Panc1 (cell line): ENCODE measurements at places on chromosomes 3 and 15.

DNA sequence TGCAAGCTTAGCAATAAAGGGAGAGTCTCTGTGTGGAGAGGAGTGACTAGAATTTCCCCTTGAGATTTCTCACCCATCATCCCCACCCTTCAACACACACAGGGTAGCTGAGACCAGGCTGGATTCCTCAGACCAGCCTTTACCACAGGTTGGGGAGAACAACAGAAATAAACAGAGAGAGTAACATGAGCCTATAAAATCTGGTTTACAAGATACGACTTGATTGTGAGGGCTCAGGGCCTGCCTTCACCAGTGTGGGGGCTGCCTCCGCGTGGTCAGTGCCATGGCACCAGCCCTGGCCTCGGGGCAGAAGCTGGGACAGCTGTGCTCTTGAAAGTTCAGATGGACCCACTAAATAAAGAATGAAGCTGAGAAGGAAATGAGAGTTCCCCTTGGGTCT lies 14.6 kb upstream of the MAGEF1 start:
- no peaks in the 10 kb centered on the region for H3K36me3 ChIP-seq
- DNase-seq: no peak
- no peak overlapping the region for H3K27ac ChIP-seq
- no peaks in the 10 kb centered on the region; the same call in 1 of the 2 replicates for H3K27me3 ChIP-seq
- H3K4me3 ChIP-seq: no peak overlapping the region

- no peak overlapping the region for H3K27ac ChIP-seq
- H3K27me3 ChIP-seq: no peaks in the 10 kb centered on the region
- H3K4me1 ChIP-seq: no peaks in the 10 kb centered on the region
- H3K36me3 ChIP-seq: no peaks in the 10 kb centered on the region; the same call in 1 of the 2 replicates
- no peak overlapping the region for H3K4me3 ChIP-seq
- DNase-seq: no peak
Observed at GRCh38 chr3:44468572-44469520, 8.6 kb downstream of the ZNF445 start.

DNA sequence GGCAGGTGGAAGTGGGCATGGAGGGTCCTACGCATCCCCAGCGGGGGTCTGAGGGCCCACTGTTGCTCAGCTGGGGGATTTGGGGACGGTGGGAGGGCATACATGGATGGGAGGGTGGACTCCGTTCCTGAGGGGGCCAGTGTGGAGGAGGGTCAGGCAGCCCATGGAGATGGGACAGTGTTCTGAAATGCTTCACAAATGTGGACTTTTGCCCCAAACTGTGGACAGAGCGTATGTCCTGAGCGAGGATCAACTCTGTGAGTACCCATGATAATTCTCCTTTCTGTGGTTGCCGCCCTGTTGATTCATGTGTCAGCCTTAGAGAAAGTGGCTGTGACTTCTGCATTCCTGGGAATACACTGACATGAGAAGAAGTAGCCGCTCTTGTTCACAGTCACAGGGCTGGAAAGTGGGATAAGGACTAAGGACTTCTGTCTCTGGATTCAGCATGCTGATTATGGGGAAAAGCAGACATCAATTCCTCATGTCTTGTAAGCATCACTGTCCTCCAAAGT lies 33.4 kb downstream of the SMAD3 start:
- peaks cover 100% of the 10 kb centered on the region for H3K4me1 ChIP-seq
- peak overlapping the region; percentile 100 for H3K27ac ChIP-seq
- H3K4me3 ChIP-seq: no peak overlapping the region
- no peak for DNase-seq
- peaks cover 14% of the 10 kb centered on the region; the same call in 1 of the 2 replicates for H3K36me3 ChIP-seq

DNA sequence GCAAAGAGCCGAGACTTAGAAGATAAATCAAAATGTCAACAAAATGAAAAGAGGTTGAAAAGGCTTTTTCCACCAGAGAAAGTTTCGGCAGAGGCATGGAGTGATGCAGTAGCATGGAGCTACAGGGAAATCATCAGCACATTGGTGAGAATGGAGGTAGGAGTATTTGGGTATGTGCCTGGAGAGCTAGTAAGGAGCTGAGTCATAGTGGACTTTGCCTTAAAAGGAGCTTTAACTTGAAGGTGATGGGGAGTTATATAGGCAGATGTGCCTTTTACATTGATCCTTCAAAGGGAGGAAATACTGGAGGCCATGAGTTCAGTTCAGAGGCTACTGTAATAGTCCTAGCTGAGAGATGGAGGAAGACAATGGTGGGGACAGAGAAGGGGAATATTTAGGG lies 44.3 kb downstream of the IL5RA start:
- H3K4me3 ChIP-seq: no peak overlapping the region
- no peaks in the 10 kb centered on the region for H3K27me3 ChIP-seq
- no peaks in the 10 kb centered on the region for H3K4me1 ChIP-seq
- H3K36me3 ChIP-seq: no peaks in the 10 kb centered on the region

DNA sequence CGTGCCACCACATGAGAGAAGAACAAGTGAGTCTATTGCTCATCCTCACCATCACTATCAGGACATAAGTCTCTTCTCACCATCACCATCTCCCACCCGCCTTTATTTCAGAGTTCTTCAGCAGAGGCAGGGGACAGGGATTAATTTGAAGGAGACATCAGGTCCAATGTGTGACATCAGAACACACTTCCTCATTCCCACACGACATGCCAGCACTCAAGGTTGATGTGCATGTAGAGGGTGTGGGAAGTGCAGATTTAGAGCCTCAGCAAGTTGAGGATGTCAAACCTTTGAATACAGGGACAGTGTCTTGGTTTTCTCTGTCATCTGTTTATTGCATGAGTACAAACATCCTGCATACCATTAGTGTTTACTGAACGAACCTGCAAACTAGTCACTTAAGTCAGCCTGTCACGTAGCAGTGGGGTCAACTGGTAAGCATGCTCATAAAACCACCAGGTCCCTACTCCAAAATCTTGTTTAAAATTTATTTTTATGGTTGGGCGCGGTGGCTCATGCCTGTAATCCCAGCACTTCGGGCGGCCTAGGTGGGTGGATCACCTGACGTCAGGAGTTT lies 104.4 kb downstream of the MYLK start:
- H3K4me1 ChIP-seq: no peaks in the 10 kb centered on the region
- no peaks in the 10 kb centered on the region for H3K36me3 ChIP-seq
- no peak overlapping the region for H3K4me3 ChIP-seq
- H3K27me3 ChIP-seq: no peaks in the 10 kb centered on the region
- no peak for DNase-seq
- H3K27ac ChIP-seq: no peak overlapping the region

GRCh38 chr3:102169915-102170479 lies 264.8 kb upstream of the ZPLD1 start:
- H3K36me3 ChIP-seq: no peaks in the 10 kb centered on the region
- no peak for DNase-seq
- no peak overlapping the region for H3K27ac ChIP-seq
- H3K4me1 ChIP-seq: no peaks in the 10 kb centered on the region
- H3K27me3 ChIP-seq: no peaks in the 10 kb centered on the region
- no peak overlapping the region for H3K4me3 ChIP-seq

- DNase-seq: no peak
- H3K27me3 ChIP-seq: no peaks in the 10 kb centered on the region
- H3K4me1 ChIP-seq: no peaks in the 10 kb centered on the region
- H3K36me3 ChIP-seq: peaks cover 30% of the 10 kb centered on the region
- no peak overlapping the region for H3K27ac ChIP-seq
Observed at GRCh38 chr15:75928680-75929608, 25.3 kb downstream of the FBXO22 start.

DNA sequence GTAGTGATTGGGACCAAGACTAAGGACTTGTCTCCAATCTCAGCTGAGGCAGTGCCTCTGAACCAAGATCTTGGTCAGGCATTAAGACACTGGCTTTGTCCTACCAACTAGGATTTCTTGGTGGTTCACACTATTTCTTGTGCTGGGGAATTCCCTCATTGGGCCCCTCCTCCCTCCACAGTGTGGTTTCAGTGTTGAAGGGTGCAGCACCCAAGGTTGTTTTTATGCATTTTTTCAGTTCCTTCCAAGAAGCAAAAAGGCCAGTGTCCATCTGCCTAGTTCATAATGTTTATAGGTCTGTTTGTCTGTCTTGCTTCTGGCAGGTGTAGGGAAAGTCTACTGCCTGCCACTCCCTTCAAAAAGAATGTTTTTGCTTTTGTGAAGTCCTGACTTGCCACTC lies 10.6 kb upstream of the ITPKA start:
- no peak overlapping the region for H3K27ac ChIP-seq
- H3K36me3 ChIP-seq: no peaks in the 10 kb centered on the region; the same call in 1 of the 2 replicates
- DNase-seq: no peak
- H3K4me3 ChIP-seq: no peak overlapping the region
- no peaks in the 10 kb centered on the region for H3K4me1 ChIP-seq
- H3K27me3 ChIP-seq: no peaks in the 10 kb centered on the region

- H3K27ac ChIP-seq: no peak overlapping the region
- H3K36me3 ChIP-seq: no peaks in the 10 kb centered on the region
Observed at GRCh38 chr3:24017305-24017704, 72.2 kb downstream of the NR1D2 start.

DNA sequence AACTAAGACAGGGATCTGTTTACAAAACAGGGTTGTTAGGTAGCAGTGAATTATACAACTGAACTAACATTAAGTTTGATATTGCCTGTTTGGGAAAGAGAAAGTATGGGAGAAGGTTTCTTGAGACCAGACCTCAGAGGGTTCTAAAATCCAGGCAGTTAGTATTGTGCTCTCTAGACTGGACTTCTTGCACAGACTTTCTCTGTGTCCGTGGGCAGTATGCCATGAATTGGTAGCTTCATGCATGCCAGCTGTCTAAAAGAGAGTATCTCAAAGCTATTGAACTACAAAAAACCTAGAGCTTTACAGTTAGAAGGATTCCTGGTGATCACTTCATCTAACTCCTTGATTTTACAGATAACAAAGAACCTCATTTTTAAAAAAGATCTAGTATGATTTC lies 12.5 kb downstream of the SAMD7 start:
- peaks cover 4% of the 10 kb centered on the region; the same call in 1 of the 2 replicates for H3K27me3 ChIP-seq
- no peak for DNase-seq
- no peak overlapping the region for H3K4me3 ChIP-seq

GRCh38 chr3:149968216-149968615 lies 2.5 kb downstream of the PFN2 start:
- peaks cover 40% of the 10 kb centered on the region for H3K36me3 ChIP-seq
- no peaks in the 10 kb centered on the region for H3K27me3 ChIP-seq
- DNase-seq: no peak
- peak overlapping the region; percentile 100 for H3K27ac ChIP-seq

DNA sequence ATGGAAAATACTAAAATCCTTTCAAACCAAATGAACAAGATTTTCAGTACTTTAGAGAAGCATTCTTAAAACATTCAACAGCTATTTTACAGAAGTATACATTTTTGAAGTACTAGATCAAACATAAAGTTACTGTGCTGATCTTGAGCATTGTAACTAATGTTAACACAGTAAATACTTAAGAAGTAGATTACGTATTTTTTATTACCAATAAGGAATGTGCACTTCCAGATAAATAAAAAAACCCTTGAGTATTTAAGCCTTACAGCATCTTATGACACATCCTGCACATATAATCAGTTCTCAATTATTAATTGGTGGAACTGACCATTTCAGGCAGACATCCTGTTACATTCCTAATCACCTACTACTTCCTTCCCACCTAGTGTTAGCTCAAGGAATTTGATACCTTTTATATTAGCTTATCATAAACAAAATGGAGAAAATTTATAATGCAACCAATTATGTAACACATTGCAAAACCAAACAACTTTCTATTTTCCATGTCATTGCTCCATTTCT lies 32.8 kb downstream of the COPS2 start:
- H3K4me1 ChIP-seq: no peaks in the 10 kb centered on the region
- no peak overlapping the region for H3K27ac ChIP-seq
- no peak for DNase-seq
- H3K4me3 ChIP-seq: no peak overlapping the region
- H3K27me3 ChIP-seq: no peaks in the 10 kb centered on the region
- H3K36me3 ChIP-seq: peaks cover 19% of the 10 kb centered on the region

- H3K4me1 ChIP-seq: no peaks in the 10 kb centered on the region
- no peak for DNase-seq
- H3K36me3 ChIP-seq: no peaks in the 10 kb centered on the region
- H3K4me3 ChIP-seq: no peak overlapping the region
Observed at GRCh38 chr3:132803889-132804288, 81.7 kb upstream of the NPHP3 start.

DNA sequence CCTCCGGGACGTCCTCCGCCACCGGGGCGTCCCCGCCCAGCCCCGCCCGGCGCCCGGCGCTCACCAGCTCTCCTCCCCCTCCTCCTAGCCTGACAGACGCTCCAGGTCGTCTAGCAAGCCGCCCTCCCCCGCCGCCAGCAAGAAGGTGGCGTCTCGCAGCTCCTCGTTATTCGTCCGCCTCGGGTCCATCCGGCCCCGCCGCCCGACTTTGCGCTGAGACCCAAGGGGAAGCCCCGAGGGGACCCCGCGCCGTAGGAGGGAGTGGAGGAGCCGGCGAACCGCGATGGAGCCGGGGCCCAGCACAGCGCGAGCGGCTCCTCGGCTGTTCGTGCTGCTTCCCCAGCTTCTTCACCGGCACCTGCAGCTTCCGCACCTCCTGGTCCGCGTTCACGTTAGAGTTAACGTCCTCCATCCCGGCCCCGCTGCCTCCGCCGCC lies 26.3 kb upstream of the MTHFS start:
- no peak for DNase-seq
- peak overlapping the region; percentile 97 for H3K4me3 ChIP-seq
- H3K27ac ChIP-seq: peak overlapping the region; percentile 81

GRCh38 chr15:72284781-72285180 lies 12.4 kb upstream of the PARP6 start:
- no peaks in the 10 kb centered on the region for H3K4me1 ChIP-seq
- H3K4me3 ChIP-seq: no peak overlapping the region
- no peak for DNase-seq
- H3K27ac ChIP-seq: no peak overlapping the region
- H3K36me3 ChIP-seq: no peaks in the 10 kb centered on the region

GRCh38 chr3:177842743-177843734 lies 645.8 kb upstream of the TBL1XR1 start:
- no peak overlapping the region for H3K4me3 ChIP-seq
- H3K27me3 ChIP-seq: no peaks in the 10 kb centered on the region
- H3K36me3 ChIP-seq: no peaks in the 10 kb centered on the region
- no peak for DNase-seq

- DNase-seq: no peak
- no peaks in the 10 kb centered on the region; the same call in 1 of the 2 replicates for H3K36me3 ChIP-seq
- no peak overlapping the region for H3K27ac ChIP-seq
- H3K4me1 ChIP-seq: no peaks in the 10 kb centered on the region
Observed at GRCh38 chr3:53750253-53751210, 95.7 kb downstream of the CHDH start.

- peaks cover 6% of the 10 kb centered on the region; the same call in 1 of the 2 replicates for H3K4me1 ChIP-seq
- H3K27ac ChIP-seq: peak overlapping the region; percentile 13; the same call in 1 of the 2 replicates
- no peaks in the 10 kb centered on the region for H3K27me3 ChIP-seq
- DNase-seq: peak; percentile 75
- no peaks in the 10 kb centered on the region for H3K36me3 ChIP-seq
- H3K4me3 ChIP-seq: no peak overlapping the region
Observed at GRCh38 chr3:108406661-108407206, 103.7 kb downstream of the MYH15 start.

DNA sequence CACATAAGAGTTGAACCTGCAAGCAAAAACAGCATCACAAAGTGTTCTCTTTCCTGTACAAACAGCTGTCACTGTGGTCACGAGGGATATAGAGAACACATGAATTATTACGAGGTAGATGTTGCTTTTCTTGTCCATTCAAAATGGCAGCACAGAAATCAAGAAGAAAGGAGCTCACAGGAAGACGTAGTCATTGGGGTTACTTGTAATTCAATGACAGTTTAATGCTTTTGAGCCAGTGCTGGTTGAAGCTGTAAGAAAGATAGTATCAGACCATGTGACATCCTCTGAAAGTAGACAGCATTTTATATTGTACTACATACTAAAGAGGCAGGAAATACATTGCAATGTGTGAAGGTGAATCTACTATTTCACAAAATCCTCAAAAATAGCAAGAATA lies 140.4 kb downstream of the ABI3BP start:
- H3K4me1 ChIP-seq: no peaks in the 10 kb centered on the region
- no peak overlapping the region for H3K4me3 ChIP-seq
- H3K36me3 ChIP-seq: no peaks in the 10 kb centered on the region
- no peak for DNase-seq
- peaks cover 10% of the 10 kb centered on the region for H3K27me3 ChIP-seq
